ENCODE measurements at places on chromosomes 6 and 20.

DNA sequence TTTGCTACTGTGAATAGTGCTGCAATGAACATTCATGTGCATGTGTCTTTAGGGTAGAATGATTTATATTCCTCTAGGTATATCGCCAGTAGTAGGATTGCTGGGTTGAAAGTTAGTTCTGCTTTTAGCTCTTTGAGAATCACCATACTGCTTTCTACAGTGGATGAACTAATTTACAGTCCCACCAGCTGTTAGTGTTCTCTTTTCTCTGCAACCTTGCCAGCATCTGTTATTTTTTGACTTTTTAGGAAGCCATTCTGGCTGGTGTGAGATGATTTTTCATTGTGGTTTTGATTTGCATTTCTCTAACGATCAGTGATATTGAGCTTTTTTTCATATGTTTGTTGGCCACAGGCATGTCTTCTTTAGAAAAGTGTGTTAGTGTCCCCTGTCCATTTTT is 40.0 kb downstream of the PLG start:
- no peak for DNase-seq

DNA sequence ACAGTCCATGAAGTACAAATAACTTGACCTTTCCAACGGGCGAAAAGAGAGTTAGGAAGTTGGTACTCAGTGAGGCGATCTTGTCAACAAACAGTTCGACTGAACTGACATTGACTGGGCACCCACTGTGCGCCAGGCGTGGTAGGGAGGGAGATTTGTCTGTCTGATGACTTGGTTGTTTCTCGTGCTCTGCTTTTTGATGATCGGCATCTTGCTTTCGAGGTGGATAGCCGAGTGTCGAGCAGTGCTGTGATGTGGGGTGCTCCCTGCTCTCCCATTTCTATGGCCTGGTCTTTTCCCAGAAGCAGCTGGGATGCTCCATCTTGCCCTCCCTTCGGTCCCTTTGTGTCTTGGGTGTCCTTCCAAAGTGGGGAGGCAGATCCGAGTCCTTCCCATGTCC is 30.4 kb downstream of the RPP40 start:
- DNase-seq = no peak

GRCh38 chr6:114288701-114289495 is 53.9 kb downstream of the HS3ST5 start:
- DNase-seq = no peak

GRCh38 chr20:20772497-20773085 is 60.1 kb upstream of the RALGAPA2 start:
- no peak for DNase-seq

DNA sequence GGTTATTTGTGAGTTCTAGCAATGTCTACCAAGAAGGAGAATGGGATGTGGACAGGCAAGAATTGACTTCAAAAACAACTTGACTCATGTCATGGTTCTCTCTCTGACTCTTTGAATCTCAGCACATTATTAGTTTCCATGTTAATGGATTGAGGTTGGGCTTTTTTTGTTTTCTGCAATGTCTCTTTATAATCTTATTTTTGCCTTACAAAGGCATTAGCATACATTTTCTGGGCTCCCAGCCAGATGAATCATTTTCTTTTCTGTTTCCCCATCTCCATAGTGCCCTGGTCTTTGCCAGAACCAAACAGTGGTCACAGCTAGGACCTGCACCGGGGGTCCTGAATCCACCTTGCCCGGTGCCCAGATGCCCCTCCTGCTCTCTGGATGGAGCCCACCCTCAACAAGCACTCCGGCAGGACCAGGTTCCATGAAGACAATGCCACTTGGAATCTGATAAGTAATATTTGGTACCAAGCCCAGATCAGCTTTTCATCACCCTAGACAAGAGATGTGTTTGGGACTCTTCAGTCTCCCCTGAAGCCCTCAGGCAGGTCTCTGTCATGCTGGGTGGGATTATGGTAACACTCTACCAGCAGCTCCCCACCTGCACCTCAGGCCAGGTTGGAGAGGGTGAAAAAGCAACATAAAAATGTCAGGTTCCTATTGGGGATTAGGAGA is 266.7 kb upstream of the SULF2 start:
- DNase-seq = no peak

DNA sequence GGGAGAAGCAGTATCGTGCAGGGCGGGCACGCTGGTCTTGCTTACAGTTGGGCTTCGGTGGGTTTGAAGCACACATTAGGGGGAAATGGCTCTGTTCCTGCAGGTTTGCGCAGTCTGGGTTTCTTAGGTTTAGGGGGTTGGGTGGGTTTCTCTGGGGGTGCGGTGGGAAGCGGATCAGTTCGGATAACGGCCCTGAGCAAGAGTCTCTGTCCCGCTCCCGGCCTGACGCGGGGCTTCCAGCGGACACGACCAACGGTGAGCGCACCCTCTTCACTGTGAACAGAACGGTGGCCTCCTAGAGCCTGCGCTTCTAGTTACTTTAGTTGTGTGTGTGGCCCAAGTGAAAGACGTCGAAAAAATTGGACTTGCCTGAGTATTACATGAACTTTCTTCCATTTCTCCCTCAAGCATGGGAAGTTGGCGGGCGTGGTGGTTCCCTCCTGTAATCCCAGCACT is 635 bp upstream of the ELOVL2 start:
- DNase-seq = no peak

GRCh38 chr6:17740559-17741220 is 34.0 kb upstream of the NUP153 start:
- DNase-seq = no peak

DNA sequence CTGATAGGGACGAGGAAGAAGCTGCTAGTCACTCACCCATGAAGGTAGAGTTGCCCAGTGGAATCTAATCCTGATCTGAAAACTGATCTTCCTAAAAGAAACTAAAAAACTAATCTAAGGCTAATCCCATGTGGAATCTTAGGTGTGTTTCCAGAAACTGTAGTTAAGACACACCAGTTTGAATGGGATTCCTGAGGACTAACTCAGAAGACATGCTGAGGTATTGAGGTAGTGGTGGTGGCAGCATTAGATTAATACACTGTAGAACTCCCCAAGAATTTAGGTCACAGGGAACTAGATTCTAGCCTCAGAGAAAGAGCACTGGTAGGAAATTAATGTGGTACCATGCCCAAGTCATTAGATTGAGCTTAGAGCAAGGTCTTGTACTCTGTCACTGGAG is 19.6 kb upstream of the AKAP7 start:
- DNase-seq = no peak

GRCh38 chr6:154292855-154293519 is 63.6 kb downstream of the IPCEF1 start:
- no peak for DNase-seq

DNA sequence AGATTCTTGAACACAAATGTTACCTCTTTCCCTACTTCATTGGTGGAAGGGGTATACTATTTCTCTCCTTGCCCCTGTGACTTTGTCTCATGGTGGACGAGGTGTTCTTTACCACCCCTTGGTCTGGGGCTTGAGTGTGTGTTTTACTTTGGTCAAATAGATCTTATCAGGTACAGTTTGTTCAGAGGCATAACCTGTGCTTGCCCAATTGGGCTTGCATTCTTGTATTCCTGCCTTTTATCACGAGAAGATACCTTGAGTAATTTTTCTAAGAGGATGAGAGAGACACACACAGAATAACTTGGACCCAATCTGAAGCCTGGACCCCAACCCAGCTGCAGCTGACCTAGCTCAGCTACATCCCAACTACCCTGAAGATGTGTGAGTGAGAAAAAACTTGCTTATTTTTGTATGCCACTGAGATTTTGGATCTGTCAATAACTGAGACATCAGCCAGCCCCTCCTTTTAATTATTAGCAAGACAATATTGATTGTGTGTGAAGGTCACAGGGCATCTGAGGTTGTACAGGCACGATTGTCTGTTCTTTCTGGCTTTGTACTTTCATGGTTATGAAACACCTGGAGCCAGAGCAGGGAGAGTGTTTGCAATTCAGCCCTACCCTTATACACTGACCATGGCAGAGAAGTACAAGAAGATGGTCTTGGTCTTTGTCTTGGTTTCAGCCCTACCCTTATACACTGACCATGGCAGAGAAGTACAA is 204.7 kb upstream of the SLC35B3 start:
- no peak for DNase-seq

DNA sequence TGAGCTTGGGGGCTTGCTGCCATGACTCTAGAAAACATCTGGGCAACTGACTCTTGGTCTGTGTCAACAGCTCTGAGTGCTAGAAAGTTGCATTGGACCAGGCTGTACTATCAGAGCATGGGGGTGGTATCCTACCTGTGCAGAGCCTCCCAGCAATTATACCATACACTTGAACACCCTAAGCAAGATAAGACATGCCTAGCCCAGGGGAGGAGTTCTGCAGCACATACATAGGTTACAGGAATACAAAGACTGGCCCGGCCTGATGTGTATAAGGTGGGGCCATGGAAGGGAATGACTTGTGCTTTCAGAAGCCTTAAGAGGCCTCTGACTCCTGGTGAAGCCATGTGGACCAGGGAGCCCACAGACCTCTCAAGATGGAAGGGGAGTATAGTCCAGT is 11.4 kb upstream of the MOCS1 start:
- DNase-seq = no peak

DNA sequence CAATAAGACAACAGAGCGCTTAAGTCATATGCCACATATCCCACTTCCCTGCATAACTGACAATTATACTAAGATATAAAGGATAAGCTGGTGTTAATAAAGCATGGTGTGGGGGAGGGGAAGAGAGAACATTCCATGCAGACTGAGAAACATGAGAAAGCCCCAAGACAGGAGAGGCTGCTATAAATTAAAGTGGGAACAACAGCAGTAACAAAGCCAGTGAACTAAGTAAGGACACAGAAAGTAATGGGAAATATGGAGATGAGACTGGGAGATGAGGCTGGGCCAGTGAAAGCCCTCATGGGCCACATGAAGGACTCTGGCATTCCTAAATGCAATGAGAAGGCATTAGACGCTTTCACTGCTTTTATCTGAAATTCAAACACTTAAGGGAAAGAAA is 41.3 kb downstream of the SESN1 start:
- DNase-seq = no peak

DNA sequence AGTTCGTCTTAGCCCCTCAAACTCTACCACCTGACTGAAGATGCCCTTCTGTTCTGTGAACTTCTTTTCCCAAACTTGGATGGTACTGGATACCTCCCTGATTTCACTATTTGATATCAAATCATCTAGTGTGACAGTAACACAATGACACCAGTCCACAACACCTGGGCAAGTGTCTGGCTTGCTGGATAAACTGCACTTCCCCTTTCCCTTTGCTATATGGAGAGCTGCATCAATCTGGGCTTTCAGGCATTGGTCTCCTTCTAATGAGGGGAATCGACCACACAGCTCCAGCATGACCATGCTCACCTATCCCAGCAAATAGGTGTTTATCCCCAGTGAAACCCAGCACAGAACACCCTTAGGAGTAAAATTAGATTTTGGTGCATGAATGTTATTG is 3.1 kb downstream of the F13A1 start:
- DNase-seq = no peak

GRCh38 chr20:52201395-52201794 is 9.8 kb upstream of the ZFP64 start:
- no peak for DNase-seq

DNA sequence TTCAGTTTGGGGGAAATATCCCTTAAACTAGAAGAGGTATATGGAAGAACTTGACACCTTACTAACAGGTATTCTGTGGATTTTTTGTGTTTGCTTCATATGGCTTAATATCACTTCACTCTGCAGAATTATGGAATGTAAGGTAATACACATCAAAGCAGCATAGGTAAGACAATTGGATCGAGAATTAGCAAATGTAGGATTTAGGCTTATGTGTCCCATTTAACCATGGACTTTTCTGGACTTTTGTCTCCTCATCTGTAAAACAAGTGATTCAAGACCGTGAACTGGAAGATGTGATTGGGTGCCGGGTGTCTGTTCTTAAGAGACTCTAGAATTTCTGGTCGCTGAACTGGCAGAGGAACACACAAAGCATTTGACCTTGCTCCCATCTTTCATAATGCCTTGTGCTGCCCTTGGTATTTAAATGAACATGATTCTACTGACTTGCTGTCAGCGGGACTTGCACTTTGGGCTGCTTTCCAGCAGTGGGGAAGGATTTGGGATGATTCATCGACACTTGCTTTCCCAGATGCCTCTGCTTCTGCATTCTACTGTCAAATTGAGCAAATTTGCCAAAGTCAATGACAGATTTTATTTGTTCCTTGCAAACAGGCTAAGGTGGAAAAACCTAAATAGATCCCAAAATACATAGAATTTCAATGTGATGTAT is 199.8 kb downstream of the PLCB1 start:
- DNase-seq = no peak

- no peak for DNase-seq
Observed at GRCh38 chr20:6644813-6645628, 122.5 kb upstream of the BMP2 start.

DNA sequence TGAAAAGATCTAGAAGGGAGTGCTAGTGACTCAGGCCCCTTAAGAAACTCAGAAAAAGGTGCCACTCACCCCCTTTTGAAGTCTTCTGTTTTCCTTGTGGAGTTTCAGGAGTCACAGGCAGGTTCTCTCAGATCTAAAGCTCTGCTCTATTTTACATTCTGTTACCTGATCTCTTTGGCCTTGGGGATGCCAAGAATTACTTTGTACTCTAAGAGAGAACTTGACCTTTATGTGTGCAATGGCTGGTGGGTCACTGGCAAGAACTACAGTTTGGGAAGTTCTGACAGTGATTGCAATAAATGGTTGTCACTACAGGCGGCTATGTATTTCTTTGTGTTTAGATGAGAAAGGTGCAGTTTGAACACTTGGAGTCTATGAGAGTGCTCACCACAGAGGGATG is 24.2 kb upstream of the ENPP4 start:
- no peak for DNase-seq

- no peak for DNase-seq
Observed at GRCh38 chr20:24456398-24456781, 13.0 kb upstream of the SYNDIG1 start.

GRCh38 chr20:57594092-57594951 is 25.9 kb downstream of the ZBP1 start:
- DNase-seq = peak; percentile 57

DNA sequence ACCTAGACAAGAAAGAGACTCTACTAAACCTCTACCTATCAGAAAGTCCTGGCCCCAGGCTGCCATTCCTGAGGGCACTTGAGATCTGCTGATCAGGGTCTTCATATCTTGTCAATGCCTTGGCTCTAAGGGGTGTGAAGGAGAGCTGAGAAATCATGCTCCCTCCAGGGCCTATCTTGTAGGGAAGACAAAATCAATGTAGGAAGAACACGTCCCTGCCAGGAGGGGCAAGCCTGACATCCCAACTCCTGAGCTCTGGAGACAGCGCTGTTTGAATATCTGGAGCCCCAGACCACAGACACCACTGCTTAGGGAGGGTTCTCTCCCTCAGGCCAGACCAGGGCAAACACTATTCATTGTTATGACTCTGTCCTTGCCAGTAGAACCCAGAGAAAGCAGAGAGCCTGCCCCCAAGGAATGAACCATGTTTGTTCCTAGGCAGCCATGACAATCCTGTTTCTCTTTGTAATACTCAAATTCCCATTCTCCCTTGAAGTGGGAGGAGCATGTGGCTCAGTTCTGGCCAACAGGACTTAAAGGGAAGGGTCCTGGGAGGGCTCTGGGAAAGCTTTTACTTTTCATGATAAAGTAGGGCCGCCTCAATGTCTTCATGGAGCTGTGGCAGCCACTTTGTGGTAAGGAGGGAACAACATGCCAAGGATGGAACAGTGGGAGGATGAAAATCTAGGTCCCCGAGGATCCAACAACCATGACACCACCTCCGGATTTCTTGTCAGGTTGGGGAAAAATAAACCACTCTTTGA is 1.8 kb upstream of the FASTKD5 start:
- peak; percentile 31 for DNase-seq
